ENCODE measurements at places on chromosomes 6 and 20.

GRCh38 chr6:72203983-72204382 lies 317.6 kb downstream of the RIMS1 start:
- no peak for DNase-seq

DNA sequence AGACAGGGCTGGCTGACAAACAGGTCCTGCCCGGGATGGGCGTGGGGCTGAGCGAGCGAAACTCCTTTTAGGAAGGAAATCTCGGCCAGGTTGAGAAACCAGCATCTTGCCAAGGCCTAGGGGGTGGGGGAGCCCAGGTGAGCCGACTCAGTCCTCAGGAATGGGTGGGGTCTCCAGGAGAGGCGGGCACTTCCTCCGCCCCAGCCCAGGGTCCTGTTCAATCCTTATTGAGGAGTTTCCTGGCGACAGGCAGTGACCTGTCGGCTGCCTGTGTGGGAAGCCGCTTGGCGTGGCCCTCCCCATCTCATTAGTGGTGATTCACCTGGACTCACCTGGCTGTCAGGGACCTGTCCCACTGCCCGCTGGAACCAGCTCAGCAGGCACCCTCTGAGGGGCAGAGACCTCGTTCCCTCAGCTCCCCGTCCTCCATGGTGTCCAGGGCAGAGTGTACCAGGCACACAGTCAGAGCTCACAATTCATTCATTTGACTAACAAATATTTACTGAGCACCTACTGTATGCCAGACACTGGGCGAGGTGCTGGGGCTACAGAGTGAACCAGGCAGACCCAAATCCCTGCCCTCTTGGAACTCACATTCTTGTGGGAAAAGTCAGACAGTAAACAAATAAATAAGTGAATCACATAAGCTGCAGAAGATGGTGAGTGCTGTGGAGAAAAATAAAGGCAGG lies 51.1 kb downstream of the FGD2 start:
- no peak for DNase-seq

DNA sequence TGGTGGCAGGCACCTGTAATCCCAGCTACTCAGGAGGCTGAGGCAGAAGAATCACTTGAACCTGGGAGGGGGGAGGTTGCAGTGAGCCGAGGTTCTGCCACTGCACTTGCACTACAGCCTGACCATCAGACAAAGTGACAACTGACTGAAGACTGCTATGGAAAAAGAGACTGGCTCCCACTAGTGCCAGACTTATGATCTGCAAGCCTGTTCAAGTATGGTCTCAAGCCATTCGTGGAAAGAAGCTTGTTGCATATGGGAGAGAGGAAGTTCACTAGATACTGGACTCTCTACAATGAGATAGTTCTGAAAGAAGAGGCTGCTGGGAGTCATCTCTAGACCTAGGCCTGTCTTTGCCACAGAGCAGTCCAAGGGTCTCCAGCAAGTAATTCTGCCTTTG lies 26.7 kb downstream of the MDN1 start:
- no peak for DNase-seq

- DNase-seq: no peak
Measured at GRCh38 chr6:50963952-50964351, 145.3 kb downstream of the TFAP2B start.

- DNase-seq: no peak
Measured at GRCh38 chr6:10558565-10558964, 37.4 kb downstream of the GCNT2 start.

- no peak for DNase-seq
Measured at GRCh38 chr6:110448846-110449540, 27.4 kb downstream of the SLC22A16 start.
